ENCODE measurements at places on chromosomes 4 and X. TPM values are rescaled to one million over a fixed set of nuclear protein-coding genes. Genes with fewer than 3 reads are reported as not detected.

Gene LRPAP1
- total RNA-seq, result 150 TPM

Gene PLRG1
- total RNA-seq, result 61.5 TPM

Gene CXorf51A
- total RNA-seq, result not detected

Gene TMA16
- 32.3 TPM for total RNA-seq

Gene VSIG4
- total RNA-seq, result not detected

Gene GAGE12J
- total RNA-seq, result not detected

Gene ADGRG4
- total RNA-seq, result 0.10 TPM

Gene TMEM35A
- 1.8 TPM for total RNA-seq

Gene BMP2K
- 31.0 TPM for total RNA-seq

Gene SAGE1
- total RNA-seq, result not detected

Gene S100P
- total RNA-seq, result not detected

Gene HTR2C
- not detected for total RNA-seq

Gene SATL1
- not detected for total RNA-seq

Gene SCML2
- 1.6 TPM for total RNA-seq

Gene SLC30A9
- total RNA-seq, result 38.5 TPM

Gene FGF5
- 0.20 TPM for total RNA-seq

Gene UGT2A1
- total RNA-seq, result not detected

Gene NPNT
- total RNA-seq, result 0.59 TPM

Gene TIMM17B
- total RNA-seq, result 41.9 TPM

Gene PGAM4
- not detected for total RNA-seq

Gene HDAC8
- total RNA-seq, result 13.0 TPM

Gene TLR8
- not detected for total RNA-seq

Gene SH3RF1
- total RNA-seq, result 13.3 TPM

Gene CASP3
- 50.2 TPM for total RNA-seq

Gene HADH
- 12.2 TPM for total RNA-seq

Gene CTSO
- 8.7 TPM for total RNA-seq

Gene ANK2
- 3.1 TPM for total RNA-seq

Gene CRLF2
- 0.47 TPM for total RNA-seq

Gene TEX13C
- total RNA-seq, result not detected

Gene GLOD5
- not detected for total RNA-seq

Gene HMGN5
- total RNA-seq, result not detected

Gene GPR101
- total RNA-seq, result not detected

Gene VEGFC
- 37.3 TPM for total RNA-seq

Gene TNIP3
- total RNA-seq, result 2.7 TPM

Gene INPP4B
- 4.7 TPM for total RNA-seq

Gene CNGA2
- not detected for total RNA-seq

Gene UGT2B15
- total RNA-seq, result not detected

Gene MAGEA8
- not detected for total RNA-seq

Gene DIPK2B
- 154 TPM for total RNA-seq

Gene FGD1
- 5.6 TPM for total RNA-seq

Gene ZAR1
- not detected for total RNA-seq

Gene GBA3
- total RNA-seq, result not detected
